ENCODE measurements at places on chromosomes 12 and 14.

GRCh38 chr14:35384455-35385041 lies 20.0 kb downstream of the NFKBIA start:
- peak; percentile 97 for DNase-seq

DNA sequence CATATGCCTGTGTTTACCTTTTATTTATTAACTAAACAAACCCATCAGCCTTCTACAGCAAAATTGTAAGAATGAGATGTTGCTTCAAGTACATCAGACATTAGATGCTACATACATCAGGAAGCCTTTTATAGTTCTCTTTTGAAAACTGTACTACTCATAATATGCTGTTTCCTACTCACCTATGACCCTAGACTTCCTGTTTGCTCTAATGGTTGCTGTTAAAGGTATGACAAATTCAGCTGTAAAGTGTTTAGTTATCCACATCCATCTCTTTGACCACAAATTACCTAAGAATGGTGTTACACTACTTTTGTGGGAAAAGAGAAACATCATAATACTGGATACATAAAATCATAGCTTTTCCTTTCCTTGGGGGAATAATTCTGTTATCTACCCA lies 220.0 kb downstream of the RAD51B start:
- DNase-seq: no peak

DNA sequence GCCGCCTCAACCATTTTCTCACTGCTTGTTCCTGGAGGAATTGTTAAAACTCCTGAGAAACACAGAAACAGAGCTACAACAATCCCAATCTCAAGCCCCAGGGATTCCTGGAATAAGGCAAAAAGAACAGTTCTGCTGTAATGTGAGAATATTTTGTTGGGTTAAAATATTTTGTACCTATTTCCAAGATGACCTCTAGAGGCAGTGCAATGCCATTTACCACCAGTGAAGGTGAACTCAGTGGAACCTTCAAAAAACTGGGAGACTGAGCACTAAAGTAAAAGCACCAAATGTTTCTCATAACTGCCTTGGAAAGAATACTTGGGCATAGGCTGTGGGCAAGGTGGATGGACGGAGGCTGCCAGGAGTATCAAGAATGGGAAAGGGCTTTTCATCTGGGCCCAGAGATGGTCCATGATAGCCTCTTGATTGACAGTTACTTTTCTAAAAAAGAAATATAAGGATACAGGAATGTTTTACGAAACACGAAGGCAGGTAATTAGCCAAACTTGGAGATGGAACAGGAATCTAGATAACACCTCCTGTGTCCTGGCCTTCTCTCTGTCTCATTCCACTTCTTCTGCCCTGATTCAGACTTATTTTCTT lies 334.0 kb upstream of the FLRT2 start:
- peak; percentile 17 for DNase-seq

GRCh38 chr12:67048371-67048770 lies 220.8 kb upstream of the CAND1 start:
- no peak for DNase-seq

GRCh38 chr14:30638926-30639325 lies 16.8 kb downstream of the SCFD1 start:
- no peak for DNase-seq

Measured in EH (cell line).